ENCODE measurements at places on chromosomes 2 and 18.

GRCh38 chr2:57207191-57207590 lies 839.4 kb upstream of the VRK2 start:
- DNase-seq: no peak

GRCh38 chr18:14015416-14015815 lies 100.1 kb upstream of the MC2R start:
- no peak for DNase-seq

DNA sequence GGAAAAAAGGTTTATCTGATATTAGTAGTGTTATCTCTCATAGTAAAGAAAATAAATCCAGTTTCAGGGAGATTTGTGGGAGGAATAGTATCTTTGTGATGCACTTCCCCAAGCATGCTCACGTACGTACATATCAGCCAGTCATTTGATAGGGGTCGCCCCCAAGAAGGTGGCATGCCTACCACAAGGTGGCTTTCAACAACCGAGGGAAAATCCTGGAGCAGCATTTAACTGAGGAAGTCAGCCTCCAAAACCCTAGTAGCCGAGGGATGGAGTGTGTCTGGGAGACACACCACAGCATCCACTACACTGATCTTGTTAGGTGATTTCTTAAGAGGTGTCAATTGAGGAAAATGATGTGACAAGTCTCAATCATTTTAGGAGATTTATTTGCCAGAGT lies 623.9 kb downstream of the NYAP2 start:
- no peak for DNase-seq

DNA sequence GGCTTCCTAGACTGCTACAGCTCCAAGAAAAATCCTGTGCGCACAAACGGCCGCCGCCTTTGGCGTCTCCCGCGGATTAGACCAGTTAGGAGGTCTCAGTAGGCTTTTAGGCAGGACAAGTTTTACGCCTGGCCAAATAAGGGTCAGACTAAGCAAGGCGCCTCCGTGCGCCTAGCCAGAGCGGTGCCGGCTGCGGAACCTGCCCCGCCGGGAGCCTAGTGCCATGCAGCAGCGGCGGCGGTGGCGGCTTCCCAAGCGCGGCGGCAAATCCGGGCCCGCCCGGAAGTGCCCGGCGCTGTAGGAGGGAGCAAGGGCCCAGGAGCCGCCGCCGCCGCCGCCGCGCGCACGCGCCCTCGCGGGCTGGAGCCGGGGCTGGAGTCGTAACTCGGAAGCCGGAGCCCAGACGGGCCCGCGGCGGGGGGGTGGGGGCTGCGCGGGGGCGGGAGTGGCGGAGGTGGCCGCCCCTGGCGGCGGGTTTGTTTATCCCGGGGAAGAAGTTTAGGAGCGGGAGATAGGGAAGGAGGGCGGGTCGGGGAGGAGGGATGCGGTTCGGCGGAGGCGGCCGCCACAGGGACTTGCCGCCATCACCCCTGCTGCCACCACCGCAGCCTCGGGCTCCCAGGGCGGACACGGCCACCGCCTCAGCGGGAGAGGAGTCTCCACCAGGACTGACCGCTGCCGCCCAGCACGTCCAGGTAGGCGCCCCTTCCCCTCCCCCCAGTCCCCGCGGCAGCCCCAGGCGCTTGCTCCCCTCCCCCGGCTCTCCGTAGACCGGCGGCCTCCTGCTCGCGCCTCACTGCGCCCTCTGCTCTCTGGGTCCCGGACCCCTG lies at the start of gene SPOPL:
Gene SPOPL (plus strand): TSS at position 346 of the 830 bp plus-strand sequence. CDS start 48,447 bp downstream, outside the sequence.
- peak; percentile 61 for DNase-seq

DNA sequence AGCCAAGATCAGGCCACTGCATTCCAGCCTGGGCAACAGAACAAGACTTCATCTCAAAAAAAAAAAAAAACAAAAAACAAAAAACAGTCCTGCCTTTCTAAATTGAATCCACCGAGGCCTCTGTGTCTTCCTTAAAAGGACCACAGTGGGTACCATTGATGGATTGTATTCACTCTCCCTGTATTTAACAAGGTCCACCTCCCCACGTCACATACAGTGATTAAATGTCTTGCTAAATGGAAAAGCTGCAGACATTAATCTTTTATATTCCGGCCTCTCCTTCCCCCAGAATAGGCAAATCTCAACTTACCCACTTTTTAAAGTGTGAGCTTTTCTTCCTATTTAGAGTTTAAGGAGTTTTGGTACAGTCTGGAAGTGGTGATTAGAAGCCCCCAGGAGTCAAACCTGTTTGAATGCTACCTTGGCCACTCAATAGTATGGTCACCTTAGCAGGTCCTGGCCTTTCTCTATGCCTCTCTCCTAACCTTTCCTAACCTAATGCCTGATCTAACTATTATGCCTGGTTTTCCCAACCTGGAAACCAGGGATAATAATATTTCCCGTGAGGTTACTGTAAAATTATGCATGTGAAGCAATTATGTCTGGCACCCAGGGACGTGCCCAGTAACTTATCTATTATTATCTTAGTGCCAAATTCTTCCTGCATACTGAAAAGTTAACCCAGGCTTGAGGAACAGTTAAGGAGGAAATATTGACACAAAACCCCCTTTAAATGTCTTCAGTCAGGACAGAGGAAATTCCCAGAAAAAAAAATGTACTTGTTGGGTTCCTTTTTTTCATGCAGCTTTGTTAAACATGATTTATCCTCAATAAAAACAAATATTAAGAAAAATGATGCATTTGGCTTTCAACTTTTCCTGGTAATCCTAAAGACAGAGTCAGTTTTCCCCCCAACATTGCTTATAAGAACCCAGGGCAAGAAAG lies 3.1 kb downstream of the NFE2L2 start:
- no peak for DNase-seq

DNA sequence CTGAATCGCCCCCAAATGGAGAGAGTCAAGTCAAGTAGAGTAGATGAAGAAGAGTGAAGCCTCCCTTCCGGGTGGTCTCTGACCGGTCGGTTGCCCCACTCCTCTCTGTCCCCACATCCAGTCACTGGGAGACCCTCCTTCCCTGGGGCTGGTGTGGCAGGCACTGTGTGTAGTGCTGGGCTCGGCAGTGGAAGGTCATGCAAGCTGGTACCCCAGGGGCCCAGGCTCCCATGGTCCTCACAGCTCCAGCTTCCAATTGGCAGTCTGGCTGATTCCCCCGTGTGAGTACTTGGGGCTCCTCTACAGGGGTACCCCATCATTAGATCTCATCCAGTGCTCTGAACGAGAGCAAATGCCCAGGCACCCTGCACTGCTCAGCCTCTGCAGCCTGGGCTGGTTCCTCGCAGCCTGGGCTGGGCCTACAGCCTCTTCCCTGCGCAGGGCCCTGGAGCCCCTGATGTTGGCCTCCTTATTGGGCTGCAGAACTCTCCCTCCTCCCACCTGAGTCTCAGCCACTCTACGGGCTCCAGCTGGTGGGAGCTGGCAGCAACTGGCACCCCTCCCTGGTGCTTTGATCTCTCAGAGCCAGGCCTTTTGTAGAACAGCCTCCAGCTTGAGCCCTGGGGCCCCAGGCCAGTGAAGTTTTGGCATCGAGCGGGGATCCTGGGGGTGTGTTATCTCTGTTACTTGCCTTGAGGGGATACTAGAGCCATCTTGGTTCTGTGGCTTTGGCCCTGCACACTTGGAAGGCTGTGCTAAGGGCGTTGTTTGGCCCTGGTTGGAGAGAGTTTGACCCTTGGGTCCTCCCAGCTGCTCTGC lies 187.8 kb upstream of the HDAC4 start:
- no peak for DNase-seq

DNA sequence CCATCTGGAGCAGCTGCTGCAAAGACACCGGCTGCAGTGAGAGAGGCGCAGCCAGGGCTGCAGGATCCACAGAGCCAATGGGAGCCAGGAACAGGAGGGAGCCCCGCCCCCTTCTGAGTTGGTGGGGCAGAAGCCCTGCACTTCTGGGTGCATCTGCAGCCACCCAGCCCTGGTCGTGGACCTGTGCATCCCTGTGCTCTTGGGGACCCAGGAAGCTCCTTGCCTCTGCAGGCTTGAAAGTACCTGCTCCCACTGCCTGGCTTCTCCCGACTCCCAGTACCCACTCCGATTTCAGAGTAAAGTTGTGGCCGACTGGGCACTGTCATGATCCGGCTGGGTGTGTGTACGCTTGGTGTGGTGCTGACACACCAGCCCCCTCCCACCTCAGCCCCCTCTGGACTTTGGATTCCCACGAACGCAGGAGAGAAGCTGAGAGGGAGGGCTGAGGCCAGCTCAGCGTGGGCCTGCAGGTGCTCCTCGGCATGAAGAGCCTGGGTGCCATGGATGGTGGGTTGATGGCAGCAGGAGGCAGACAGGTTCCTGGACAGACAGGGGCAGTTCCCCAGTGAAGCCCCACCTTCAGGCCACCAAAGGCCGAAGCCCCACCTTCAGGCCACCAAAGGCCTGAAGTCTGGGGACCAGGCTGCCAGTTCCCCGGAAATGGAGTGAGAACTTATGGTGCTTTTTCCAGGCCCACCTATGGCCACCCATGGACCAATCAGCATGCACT lies 34.9 kb downstream of the LRRTM4 start:
- DNase-seq: no peak

GRCh38 chr2:98713332-98714015 lies 17.5 kb downstream of the MGAT4A start:
- DNase-seq: no peak

GRCh38 chr2:126359494-126359893 lies 296.5 kb upstream of the GYPC start:
- DNase-seq: no peak

- DNase-seq: no peak
Observed at GRCh38 chr2:9165625-9166024, 41.0 kb upstream of the ASAP2 start.

DNA sequence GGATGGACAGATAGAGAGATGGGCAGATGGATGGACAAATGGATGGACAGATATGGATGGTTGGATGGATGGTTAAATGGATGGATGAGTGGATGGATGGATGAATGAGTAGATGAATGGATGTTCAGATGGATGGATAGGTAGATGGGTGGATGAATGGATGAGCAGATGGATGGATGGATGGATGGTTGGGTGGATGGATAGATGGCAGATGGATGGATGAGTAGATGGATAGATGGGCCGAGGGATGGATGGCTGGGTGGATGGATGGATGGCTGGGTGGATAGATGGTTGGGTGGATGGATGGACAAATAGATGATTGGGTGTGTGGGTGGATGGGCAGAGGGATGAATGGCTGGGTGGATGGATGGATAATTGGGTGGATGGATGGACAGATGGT lies 98.9 kb upstream of the OTOS start:
- DNase-seq: no peak

DNA sequence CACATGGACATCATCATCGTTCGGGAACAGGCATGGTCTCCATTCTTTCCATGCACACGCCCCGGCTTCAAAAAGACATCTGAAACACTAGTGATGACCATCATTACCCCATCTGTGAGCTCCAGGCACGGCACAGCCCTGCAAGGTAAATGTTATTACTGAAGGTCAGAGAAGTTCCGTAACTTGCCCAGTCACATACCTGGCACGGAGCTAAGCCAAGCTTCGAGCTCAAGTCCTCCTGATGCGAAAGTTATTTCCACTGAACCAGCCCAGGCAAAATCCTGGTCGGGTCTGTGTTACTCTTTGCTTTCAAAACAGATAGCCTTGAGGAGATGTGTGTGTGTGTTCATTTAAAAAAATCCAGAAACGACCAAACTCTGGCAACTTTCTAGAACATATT lies 22.8 kb downstream of the FHL2 start:
- DNase-seq: no peak

DNA sequence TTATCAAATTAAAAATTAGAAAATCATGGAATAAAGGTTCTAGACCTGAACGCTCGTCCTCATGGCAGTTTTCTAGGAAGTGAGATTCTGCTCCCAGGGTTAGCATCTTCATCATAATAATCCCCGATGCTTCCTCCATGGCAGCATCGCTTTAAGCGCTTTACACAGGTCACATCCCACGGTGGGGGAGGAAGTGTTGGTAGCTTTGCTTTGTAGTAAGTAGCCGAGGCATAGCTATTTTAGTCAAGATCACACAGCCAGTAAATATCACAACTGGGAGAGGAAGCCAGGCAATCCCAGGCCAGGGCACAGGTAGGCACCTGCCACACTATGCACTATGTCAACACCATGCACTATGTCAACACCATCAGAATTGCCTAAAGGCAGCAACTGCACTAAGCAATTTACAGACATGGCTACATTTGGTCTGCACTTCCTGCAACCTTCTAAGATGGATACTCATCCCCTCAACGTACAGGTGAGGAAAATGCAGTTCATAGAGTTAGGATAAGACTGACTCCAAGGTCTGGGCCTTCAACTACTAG lies 205.5 kb downstream of the FBXO15 start:
- DNase-seq: no peak

DNA sequence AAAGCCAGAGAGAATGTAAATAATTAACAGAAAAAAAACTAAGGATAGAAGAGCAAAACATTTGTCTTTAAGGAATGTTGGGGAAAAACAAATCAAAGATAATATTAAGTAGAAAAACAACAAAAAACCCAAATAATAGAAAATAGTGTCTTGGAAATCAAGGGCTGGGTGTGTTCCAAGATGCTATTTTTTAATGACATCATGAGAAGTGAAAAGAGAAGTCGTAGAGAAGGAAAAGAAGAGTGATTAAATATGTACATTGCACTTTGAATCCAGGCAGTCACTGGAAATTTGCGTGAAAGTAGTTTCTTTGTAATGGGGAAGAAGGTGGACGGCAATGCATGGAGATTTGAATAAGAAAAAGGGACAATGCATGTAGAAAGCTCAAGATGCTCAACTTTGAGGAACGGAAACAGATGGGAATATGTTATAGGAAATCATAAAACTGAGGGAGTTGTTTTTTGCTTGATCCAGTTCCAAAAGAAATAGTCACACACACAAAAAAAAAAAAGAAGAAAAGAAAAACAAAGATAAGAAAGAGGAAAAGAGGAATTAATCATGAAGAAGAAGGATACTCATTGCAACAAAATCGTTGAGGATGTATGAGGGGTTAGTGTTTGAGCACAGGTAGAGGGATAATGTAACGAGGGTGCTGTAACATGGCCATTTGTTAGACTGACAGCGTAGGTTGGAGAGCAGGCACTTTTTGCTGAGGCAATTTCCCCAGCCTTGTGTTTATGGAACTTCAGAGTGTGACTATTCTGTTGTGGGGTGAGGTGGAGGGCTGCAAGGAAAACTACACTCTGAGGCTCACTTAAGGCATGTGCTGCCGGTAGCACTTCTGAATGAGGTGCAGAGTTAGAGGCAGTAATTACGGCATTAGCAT lies 184.1 kb downstream of the CALCRL start:
- no peak for DNase-seq
